Stimulated activated CD4-positive, alpha-beta T cell treated with anti-CD3 and anti-CD28 coated beads, TNF-alpha, amount 100 ng/mL, for 24 hours (primary cell): ENCODE measurements at places on chromosomes 11 and 22.

DNA sequence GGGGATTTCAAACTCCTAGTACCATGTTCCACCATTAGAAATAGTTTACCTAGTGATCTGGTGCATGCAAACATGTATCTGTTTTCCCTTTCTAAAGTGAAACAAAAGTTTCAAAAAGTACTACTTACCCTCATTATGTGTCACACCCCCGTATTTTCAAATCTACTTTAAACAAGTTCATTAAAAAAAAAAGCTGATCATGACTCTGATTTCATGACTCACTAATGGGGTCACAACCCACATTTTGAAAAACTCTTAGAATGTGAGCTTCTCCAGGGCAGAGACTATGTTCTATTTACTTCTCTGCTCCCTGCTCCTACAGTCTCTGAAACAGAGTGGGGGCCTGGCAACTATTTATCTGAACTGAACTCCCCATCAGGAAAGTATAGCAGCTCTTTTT is 18.2 kb downstream of the CHRM1 start:
- no peak for DNase-seq

DNA sequence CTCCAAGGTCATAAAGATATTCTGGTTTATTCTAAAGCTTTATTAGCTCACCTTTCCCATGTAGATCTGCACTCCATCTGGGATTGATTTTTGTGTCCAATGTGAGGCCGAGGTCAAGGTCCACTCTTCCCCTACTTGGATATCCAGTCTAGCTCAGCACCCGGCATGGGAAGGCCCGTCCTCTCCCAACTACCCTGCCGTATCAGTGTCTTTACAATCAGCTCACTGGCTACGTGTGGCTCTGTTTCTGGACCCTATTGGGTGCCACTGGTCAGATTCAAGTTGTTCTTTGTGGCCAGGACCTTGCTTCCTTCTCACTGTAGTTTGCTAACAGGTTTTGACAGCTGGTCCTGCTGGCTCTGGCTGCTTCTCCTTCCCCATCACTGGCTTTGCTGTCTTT is 30.9 kb downstream of the KCNQ1OT1 start:
- DNase-seq, result no peak

DNA sequence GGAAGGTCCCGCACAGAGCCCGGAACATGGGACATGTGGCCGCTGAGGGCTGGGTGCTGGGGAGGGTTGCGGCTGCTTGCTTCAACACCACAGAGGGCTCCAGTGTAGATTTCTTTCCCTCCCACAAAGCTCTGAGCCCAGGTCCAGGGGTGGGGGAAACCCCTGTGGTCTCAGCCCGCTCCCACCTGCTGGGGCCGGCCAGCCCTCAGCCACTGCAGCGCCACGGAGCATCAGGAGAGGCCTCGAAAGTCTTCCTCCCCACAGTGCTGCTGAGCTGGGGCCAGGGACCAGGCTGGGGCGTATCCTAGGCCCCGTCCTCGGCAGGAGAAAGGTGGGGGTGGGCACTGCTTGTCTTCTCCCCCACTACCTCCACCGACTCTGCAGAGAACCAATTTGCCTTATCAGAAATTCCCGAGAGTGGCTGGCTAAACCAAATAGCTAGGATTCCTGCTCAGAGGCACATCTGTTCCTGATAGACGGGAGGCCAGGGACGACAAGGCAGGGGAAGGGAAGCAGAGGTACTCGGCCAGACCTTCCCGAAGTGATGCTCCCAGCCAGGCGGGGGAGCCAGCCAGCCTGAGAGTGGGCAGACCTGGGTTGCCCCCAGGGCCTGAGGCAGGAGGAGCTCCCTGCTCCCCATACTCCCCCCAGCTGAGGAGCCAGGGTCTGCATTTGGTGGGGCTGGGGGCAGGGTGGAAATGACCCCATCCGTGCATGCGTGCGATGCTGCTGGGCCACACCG is 18.7 kb downstream of the IGF2 start:
- DNase-seq, result no peak

GRCh38 chr22:49297286-49297870 is 530.3 kb downstream of the BRD1 start:
- no peak for DNase-seq

DNA sequence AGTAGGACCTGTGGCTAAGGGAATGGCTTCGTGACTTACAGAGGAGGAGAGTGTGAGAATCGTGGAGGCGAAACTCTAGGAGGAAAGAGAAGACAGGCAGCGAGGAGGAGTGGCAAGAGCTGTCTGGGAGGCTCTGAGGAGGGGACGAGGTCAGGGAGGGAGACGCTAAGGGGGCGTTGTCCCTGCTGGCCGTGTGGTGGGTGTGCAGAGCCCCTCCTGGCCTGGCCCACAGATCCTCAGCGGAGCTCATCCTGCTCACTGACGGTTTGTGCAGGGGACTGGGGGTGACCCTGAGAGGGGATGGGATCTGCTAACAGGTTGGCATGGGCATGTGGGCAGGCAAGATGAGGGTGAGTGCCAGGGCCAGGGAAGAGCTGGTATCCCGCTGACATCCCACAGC is 56.5 kb upstream of the PRR5 start:
- DNase-seq, result no peak

DNA sequence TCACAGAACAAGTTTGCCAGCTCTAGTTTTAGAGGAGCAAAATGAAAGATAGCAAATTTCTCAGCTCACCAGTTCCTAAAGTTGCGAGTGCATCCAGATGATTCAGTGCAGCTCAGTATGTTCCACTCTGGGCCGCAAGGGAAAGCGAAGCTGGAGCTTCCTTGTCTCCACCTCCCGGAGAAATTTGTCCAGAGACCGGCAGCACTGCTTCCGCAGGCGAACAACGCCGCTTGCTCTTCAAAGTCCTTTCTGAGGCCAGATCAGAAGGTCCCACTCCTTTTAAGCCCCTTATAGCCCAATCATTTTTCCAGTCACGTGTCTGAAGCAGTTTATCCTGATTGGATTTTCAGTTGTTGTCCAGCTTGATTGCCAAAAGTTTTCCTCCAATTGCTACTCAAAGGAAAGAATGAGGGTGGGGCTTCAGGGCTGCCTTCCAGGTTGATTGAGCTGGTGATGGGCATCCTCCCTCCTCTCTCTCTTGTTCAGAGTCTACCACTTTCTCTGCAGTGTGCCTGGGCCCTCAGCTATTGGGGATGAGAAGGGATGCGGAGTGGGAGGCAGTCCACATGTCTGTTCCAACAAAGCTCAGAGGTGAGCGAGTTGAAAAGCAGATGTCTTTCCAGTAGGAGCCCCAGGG is at the start of gene ZNF280A:
Gene ZNF280A, minus strand, starts transcription at position 251 of the 637 bp plus-strand sequence. CDS start 4,640 bp downstream, outside the sequence.
- DNase-seq, result no peak
